ENCODE measurements at places on chromosomes 13 and 19.
A peak's percentile ranks its signal among the peaks of the same experiment; 100 is the strongest.

DNA sequence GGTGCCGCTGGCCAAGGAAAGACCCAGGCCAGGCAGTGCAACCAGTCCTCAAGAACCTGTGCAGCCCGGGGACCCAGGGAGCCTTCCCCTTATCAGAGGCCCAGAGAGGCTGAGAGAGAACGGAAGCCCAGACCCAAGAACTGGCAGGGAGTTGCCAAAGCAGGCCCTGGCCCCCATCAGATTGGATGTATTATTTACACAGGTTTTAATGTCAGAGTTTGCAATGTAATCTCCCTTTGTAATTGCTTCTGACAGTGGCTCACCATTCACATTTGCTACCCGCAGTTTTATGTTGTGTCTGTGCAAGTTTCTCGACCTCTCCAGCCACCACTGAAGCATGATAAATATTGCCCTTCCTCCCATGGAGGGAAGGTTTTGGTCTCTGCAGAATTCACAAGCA, 660.9 kb downstream of the LIG4 start:
- DNase-seq: no peak

DNA sequence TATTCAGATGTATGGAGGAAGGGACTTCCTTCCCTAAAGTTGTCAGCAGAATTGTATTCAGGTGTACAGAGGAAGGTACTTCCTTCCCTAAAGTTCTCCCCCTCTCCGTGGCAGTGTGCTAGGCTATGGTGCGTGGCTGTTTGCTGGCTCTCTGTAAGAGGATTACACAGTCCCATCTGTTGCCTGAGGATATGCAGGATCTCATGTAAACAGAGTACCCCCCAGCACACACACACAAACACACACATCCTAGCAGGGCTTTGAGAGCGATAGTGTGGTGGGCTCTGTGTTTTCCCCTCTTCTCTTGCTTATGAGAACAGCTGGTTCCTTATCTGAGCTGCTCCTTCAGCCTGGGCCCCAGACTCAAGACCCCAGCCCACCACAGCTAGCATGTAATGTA, 10.3 kb downstream of the NEK5 start:
- no peak for DNase-seq

GRCh38 chr13:73168226-73168952, 109.6 kb downstream of the KLF5 start:
- DNase-seq: peak; percentile 28

GRCh38 chr13:34156841-34157365, 339.0 kb downstream of the RFC3 start:
- DNase-seq: peak; percentile 81

DNA sequence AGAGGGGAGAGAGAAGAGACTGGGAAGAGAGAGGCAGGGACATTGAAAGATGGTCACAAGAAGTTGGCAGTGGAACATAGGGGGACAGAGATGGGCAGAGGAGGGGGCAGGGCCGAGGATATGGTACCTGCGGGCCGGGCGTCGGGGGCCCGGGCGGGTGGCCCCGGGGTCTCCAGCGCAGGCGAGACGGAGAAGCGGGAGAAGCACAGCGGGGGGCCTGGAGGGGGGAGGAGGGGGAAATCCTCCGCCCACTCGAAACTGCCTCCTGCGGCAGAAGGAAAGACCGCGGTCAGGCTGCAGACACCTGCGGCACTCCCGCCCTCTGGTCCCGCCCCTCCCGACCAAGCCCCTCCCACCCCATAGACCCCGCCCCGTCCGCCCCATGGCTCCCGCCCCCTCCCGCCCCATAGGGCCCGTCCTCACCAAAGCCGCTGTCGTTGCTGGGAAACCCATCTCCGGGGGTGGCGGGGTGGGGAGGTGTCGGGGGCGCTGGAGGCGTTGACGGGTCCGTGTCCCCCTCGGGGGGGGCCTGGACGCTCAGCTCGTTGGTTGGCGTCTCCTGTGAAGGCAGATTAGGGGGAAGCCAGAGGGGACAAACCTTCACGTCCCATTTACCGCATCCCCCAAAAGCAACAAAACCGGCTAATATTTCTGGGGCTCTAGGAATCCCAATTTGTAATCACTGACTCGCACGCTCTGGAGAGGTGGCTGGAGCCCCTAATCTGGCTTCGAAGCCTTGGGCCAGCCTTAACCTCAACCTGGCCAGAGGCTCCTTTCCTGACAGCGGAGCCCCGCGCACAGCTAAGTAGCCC, 20.4 kb downstream of the LMTK3 start:
- peak; percentile 23 for DNase-seq

- DNase-seq: no peak
Observed at GRCh38 chr19:12675399-12675798, 6.3 kb downstream of the DHPS start.
